Esophagus muscularis mucosa (tissue), 4 donors: ENCODE measurements at places on chromosomes 16 and 17. TPM values are rescaled to one million over a fixed set of nuclear protein-coding genes. Genes with fewer than 3 reads are reported as not detected.

GRCh38 chr16:11372829-11373306 is 27.6 kb downstream of the RMI2 start:
- no peak for DNase-seq

DNA sequence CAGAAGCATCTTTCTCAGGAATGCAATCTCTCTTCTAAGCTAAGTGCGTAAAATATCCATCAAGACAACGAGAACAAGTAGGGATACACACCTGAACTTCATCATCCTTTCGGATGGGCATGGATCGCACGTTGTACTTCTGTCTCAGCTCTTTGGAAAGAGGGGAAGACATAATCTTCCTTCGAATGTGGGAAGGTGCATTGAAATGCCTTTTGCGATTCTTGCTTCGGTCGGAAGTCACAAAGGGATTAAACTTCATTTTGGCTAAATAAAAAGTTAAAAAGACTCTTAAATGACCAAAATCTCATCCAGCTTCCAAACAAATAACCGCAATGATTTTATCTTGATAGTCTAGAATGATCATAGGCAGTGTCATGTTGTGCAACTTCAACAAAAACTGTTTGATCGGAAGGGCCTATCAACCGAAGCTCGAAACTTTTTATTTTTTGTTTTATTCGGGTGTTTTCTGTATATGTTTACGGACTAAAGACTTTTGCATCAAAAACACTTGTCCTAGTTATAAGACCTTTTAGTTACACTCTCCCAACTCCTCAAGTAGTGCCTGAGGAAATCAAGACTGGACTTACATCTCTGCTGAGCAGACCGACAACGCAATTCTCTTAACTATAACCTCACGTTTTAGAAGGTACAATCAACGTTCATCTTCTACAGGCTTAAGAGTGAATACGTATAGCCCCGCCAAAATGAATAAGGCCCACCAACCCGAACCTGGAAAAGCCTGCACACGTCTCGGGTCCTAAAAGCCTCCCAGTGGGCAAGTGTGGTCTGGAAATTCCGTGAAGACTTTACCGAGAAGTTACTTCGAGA is 727 bp downstream of the RPL26 start:
- DNase-seq = no peak

- DNase-seq = peak; percentile 53
Measured at GRCh38 chr16:50396761-50397535, 28.2 kb upstream of the BRD7 start.

Gene TOM1L1
- total RNA-seq = 26.4 TPM

DNA sequence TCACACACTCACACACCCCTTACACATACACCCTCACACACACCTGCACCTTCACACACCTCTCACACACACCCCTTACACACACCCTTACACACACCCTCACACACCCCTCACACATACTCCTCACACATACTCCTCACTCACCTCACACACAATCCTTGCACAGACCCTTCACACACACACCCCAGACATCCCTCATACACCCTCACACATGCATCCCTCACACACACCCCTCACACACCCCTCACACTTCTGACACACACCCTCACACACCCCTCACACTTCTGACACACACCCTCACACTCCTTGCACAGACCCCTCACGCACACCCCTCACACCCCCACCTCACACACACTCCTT is 23.9 kb downstream of the C17orf67 start:
- DNase-seq = no peak

GRCh38 chr17:6066183-6066948 is 3.8 kb upstream of the WSCD1 start:
- DNase-seq = no peak

GRCh38 chr16:14369734-14370598 is 260.1 kb downstream of the PARN start:
- no peak for DNase-seq

Gene TNFSF13
- total RNA-seq = 25.3 TPM

DNA sequence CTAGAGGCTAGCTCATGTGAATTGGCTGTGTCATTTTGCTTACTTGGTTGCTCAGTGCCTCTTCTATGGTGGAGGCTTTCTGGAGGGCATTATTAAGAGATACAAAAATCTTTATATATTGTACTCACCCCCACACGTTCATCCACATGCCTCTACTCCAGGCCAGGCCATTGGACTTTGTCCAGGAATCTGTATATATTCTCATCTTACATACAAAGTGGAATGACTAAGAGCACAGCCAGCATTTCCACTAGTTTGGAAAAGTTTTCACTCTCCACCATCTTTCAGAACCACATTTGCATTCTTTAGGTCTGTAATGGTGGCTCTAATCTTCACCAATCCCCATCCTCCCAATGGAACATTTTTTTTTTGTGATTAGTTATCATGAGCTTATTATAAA is 4.8 kb upstream of the GLG1 start:
- DNase-seq = no peak

GRCh38 chr16:81315271-81316175 is 761 bp downstream of the GAN start:
- no peak for DNase-seq

GRCh38 chr17:80472996-80473395 is 3.4 kb downstream of the NPTX1 start:
- no peak for DNase-seq

GRCh38 chr17:45991341-45991740 is 7.7 kb upstream of the STH start:
- no peak for DNase-seq

GRCh38 chr16:56848955-56849689 is 15.9 kb upstream of the SLC12A3 start:
- DNase-seq = no peak

DNA sequence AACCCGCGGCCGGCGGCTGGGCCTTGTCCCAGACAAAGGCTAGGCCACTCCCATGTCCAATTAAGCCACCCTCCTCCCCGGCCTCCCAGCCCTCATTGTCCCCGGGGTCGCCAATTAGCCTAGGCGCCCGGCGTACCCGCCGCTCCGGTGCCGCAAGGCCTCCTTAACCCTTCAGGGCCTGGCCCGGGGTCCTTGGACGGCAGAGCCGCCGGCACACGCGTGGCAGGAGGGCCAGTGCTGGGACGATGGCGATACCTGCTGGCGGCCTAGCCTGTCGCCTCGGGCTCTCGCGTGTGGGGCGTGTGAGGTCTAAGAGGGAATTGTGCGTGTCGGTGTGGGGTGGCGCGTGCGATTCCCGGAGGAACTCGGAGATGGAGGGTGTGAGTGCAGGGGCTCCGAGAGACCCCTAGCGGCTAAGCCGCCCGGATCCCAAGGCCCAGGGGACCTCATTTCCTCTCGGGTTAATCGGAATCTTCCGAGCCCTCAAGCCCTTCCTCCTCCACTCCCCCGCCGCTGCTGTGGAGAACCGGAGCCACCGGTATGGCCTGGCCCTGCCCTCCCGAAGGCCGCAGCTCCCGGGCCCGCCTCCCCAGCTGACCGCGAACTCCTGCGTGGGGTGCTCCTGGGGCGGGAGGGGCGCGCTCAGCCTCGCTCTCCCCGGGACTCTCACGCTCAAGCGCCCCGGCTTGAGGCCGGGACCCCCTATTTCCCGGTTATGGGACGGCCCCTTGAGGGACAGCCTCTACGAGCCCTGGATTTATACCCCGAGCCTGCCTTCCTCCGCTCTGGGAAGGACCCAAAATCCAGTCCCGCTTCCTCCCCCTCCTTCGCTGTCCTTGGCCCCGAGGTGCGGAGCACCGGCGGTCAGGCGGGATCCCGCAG is 11.9 kb downstream of the TBX2 start:
- no peak for DNase-seq

Gene MILR1
- 4.1 TPM for total RNA-seq

DNA sequence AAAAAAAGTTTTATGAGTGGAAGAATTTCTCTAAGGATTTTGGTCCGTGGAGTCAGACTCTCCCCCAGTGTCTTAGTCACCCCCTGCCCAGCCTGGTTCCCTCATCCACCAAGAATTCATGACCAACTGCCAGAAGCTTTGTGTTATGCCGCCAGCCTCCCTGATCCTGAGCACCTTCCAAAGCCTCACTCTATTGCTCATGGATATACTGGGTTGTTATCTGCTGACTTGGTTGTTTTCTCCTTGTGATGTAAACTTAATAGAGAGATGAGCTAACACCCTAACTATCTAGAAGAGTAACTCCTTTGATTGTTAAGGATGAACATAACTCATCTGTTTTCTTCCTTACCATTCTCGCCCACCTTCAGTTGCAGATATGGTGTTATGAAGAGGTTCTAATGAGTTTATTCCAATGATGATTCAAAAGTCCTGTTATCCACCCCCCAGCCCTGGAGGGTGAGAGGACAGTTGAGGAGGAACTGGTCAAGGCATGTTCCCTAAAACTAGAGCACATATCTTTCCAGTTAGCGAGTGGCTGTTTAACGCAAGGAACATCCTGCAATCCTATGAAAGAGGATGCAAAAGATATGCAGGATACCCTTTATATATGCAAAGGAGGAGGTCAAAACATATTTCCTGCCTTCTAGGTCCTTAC is 1.5 kb upstream of the PSMD3 start:
- DNase-seq = no peak

DNA sequence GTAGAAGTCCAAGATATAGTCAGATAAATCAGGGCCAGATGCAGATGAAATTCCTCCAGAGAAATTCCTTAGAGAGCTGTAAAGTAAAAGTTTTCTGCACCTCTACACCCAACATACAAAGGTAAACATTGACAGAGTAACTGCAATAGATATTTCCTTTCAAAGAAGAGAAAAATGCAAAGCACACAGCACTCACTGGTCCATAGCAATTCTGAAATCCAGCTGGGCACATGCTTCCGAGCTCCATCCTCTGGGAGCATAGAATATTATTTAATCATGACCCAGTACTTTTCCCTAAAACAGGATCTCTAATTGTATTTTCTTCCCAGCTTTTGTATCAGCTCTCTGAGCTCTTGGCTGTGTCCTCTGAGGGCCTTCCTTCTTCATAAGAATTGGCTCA is 239.5 kb upstream of the IRX3 start:
- no peak for DNase-seq

- no peak for DNase-seq
Measured at GRCh38 chr16:14307059-14307526, 236.0 kb downstream of the MRTFB start.

DNA sequence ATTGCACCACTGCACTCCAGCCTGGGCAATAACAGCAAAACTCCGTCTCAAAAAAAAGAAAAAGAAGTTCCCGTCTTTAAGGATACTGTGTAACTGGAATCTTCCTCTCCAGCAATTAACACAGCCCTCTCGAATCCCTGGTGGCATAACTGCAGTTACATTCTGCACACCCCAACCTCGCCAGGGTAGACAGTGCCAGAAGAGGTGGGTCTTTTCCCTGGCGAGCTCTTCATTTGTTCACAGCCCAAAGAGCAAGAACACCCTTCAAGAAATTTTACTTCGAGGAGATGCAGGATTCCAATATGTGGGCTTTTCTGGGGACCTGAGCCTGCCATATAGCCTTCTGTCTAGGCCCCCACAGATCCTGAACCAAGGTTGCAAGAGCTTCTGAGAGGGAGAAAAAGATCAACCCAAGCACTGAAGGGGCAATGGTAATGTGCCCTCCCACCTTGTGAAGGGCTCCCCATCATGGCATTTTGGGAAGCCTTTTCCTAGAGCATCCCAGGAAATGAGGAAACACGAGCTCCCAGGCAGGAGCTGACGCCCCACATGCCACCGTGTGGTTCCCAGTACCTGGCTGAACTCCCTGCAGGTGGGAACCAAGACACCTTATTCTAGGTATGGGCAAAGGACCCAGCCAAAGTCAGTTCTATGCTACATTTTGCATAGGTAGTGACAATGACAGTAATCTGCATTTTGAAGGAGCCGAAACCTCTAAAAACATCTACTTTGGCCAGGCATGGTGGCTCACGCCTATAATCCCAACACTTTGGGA is 26.9 kb downstream of the TK2 start:
- DNase-seq = no peak

GRCh38 chr17:75864448-75864871 is 9.3 kb upstream of the WBP2 start:
- DNase-seq = no peak

Gene PPM1E
- 0.42 TPM for total RNA-seq

GRCh38 chr17:59757470-59757869 is 50.0 kb downstream of the VMP1 start:
- no peak for DNase-seq

DNA sequence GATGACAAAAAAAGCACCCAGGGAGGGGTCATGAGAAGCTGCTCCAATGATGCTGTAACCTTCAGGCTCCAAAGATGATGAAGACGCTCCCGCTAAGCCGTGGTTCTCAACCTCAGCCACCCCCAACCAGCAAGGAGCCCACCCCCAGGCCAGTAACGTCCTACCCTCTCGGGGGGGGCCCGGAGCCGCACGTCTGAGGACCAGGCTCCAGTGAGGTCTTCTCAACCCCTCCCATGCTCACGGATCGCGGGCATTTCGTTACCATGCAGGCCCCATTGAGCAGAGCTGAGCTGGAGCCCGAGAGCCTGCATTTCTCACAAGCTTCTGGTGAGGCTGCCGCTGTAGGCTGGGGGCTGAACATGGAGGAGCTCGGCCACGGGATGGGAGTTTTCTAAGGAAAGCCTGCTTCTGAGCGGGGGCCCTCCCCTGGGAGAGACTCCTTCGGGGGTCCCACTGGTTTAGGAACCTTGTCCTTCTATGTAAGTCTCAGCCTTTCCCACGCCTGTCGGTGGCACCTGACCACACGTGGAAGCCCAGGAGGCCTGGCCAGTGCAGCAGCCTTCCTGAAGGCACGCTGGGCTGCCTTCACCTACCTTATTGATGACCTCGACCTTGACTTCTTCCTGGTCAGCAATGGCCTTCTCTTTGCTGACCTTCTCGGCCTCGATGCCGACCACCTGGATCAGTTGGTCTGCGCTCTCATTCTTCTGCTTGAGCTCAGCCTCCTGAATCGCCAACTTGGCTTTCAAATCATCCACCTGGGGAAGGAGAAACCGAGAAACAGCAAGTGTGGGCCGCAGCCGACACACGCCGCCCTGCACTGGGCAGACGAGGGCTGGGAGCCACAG is 82.7 kb downstream of the PGS1 start:
- DNase-seq = no peak

DNA sequence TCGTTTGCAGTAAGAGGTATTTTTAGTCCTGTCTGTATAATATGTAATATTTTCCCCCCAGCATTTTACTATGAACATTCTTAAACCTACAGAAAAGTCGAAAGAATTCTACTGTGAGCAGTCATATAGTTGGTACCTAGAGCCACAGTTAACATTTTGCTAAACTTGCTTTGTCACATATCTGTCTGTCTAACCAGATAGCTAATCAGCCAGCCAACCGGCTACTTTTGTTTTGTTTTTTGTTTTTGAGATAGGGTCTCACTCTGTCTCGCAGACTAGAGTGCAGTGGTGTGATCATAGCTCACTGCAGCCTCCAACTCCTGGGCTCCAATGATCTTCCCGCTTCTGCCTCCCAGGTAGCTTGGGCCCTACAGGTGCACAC is 73.3 kb downstream of the ABCC1 start:
- no peak for DNase-seq

DNA sequence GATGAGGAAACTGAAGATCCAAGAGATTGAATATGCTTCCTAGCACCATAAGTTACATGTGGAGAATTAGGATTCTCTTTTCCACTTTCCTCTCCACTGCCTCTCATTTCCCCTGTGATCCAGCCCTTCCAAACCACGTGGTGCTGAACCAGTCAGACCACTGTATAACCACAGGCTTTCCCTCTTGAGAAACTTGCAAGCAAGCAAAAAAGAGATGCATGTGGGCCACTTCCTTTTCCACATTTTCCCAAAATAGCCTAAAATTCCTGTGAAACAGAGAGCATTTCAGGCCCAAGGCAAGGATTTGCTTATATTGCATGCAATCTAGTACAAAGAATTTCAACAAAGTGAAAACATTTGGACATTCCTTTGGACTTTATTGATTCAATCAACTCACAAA is 59.3 kb upstream of the KSR1 start:
- no peak for DNase-seq
